Stimulated activated CD8-positive, alpha-beta memory T cell treated with anti-CD3 and anti-CD28 coated beads, Interleukin-2, amount 100 ng/mL, for 48 hours (primary cell): ENCODE measurements at places on chromosomes 5 and 9.
A peak's percentile ranks its signal among the peaks of the same experiment; 100 is the strongest.

DNA sequence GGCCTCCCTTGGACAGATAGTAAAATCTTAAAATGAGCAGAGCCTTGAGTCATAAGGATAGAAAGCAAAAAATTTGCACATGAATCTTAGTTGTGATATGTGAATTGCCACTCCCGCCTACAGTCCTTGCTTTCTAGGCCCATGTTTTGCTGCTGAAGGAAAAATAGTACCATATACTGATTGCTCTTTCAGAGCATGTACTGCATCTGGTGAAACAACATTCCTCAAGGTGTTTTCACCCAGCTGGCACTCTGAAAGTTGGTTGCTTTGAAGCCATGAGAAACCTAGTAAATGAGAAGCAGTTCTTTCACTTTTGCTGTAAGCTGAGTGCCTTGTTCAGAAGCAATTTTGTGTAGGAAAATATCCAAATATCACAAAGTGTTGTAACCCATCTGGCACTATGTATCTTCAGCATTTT, 10.3 kb downstream of the CDC37L1 start:
- DNase-seq = no peak

- DNase-seq = no peak
Observed at GRCh38 chr5:163586531-163586956, 81.1 kb downstream of the MAT2B start.

DNA sequence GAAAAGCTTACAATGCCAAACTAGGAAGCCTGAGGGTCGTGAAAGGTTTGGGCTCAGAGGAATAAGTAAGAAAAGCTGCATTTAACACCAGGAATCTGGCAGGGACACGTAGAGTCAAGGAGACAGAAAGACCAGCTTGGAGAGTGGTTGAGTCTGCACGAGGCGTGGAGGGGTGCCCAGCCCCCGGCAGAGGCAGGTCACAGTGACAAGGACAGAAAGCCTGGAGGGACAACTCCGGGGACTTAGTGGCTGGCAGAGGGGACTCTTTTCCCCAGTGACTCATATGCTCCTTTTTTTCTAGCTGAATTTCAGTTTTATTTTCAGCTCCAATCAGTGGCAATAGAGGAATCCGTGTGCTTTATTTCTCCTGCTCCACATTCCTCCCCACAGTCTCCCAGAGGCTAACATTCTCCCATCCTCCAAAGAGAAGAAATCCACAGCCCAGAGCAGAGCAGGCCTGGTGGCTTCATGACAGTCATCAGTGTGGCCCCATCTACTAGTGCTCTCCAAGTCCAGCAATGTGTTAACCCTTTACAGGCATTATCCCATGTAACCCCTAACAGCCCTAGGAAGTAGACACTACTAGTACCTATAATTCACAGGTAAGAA, 80.7 kb downstream of the KCNIP1 start:
- no peak for DNase-seq

GRCh38 chr5:181200816-181201215, 4.2 kb downstream of the TRIM7 start:
- DNase-seq = no peak

DNA sequence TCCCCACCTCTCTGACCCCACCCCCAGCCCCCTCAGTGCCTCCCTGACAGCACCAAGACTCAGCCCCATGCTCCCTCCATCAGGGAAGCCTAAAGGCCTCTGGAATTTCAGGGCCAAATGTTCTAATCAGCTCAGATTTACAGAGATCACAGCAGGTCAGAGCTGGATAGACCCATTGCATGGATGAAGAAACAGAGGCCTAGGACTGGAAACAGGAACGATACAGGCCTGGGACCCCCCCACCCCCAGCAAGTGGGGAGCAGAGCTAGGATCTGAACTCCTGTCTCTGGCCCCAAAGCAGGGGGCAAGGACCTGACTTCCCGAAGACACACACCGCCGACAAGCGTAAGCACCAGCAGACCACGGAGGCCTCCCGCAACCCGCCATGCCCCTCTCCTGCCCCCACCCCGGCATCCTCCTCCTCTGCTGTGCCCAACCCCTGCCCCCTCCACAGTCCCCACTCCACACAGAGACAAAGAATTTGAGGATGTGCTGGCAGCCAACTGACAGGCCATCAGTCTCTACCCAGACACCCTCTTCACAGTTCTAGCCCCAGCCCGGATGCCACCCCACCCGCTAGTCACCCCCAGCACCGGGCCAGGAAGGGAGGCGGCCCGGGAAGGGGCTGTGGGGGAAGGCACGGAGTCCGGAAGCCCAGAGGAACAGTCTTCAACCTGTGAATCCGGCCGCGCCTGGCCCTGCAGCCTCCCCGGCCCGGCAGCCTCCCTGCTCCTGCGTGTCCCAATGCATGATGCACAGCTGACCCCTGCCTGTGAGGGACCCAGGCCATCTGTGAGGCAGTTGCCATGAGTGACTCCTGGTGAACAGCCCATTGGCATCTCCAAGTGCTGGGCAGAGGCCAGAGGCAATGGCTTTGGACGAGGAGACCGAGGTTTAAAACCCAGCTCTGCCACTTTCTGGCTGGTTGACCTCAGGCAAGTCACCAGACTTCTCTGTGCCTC, 31.3 kb downstream of the NDUFA8 start:
- no peak for DNase-seq

- DNase-seq = no peak
Observed at GRCh38 chr9:89442981-89443814, 54.7 kb downstream of the SEMA4D start.

GRCh38 chr9:109640580-109641371, 139.2 kb upstream of the PALM2AKAP2 start:
- DNase-seq = no peak

GRCh38 chr9:77820293-77820954, 172.3 kb upstream of the GNA14 start:
- no peak for DNase-seq

- no peak for DNase-seq
Observed at GRCh38 chr9:136354592-136355085, 8.9 kb downstream of the DNLZ start.

DNA sequence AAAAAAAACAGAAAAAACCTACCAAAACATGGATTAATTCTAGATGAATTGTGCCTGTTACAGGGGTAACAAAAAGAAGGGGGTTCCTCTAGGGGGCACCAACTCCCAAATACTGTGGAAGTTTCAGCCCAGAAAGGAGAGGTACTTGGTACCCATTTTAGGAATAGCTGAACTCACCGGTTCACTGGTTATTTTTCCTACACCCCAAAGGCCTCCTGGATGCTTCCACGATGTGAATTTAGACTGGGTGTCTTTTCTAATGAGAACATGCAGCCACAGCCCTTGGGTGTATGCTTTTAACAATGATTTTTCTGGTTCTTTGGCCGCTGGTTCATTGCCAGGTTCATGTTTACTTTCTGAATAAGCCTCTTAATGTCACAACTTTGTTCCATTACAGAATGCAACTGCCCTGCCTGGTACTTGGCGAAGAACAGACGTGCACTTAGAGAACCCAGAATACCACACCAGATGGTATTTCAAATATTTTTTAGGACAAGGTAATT, 46.7 kb downstream of the GARNL3 start:
- peak; percentile 7 for DNase-seq

DNA sequence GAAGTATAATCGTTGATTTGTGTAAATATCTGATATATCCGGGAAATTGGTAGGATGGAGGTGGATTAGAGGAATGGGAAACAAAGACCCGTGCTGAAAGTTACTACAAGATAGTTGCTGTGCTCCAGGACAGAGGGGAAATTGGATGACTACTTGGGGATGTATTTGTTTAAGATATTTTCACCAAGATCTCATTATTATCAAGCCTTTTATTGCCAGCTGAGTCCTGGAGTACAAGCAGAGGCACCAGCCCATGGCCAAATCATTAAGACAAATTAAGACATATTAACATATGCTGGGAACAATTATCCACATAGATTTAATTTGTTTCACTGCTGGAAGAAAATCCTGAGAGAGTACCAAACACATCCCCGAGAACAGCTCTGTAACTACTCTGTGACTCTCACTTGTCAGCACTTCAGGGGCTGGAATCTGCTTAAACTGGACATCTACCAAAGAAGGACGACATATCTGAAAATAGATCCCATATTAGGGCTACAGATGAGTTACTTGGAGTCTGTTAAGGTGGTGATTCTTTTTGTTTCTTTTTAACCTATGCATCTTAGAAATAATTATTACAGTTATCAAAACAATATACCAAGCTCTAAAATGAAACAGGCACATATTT, 68.2 kb downstream of the SLC1A1 start:
- DNase-seq = no peak

GRCh38 chr5:169408171-169408570, 107.2 kb upstream of the SLIT3 start:
- DNase-seq = no peak

- no peak for DNase-seq
Observed at GRCh38 chr9:33106372-33106771, 29.9 kb upstream of the SMU1 start.

- DNase-seq = no peak
Observed at GRCh38 chr5:119309326-119309725, 46.5 kb upstream of the TNFAIP8 start.

- DNase-seq = peak; percentile 90
Observed at GRCh38 chr5:100903039-100903887, at the start of gene ST8SIA4. Gene ST8SIA4 (minus strand): TSS chr5:100903282. CDS start chr5:100902955, 327 bp downstream.

- no peak for DNase-seq
Observed at GRCh38 chr5:149294872-149295829, 23.5 kb downstream of the AFAP1L1 start.

DNA sequence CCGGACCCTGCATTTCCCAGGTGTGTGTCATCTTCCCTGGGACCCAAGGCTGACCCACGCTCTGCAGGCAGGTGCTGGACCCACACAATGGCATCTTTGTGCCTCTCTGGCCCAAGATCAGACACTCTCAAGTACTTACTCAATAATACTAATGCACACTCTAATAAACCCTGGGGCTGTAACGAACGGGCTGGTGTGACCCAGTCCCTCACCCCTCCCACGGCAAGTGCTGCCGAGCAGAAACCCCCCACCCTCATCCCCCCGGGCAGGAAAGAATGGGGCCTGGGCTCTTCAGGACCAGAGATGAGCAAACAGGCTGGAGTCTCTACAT, 1.1 kb upstream of the OBP2B start:
- DNase-seq = no peak

GRCh38 chr9:36787709-36788108, 215.0 kb downstream of the MELK start:
- DNase-seq = no peak

- no peak for DNase-seq
Observed at GRCh38 chr9:92947268-92948037, at the start of gene FGD3. Gene FGD3 (plus strand): TSS chr9:92947523. CDS start chr9:92976257, 28,734 bp downstream.

- no peak for DNase-seq
Observed at GRCh38 chr5:80101993-80102392, 66.8 kb downstream of the THBS4 start.

- no peak for DNase-seq
Observed at GRCh38 chr5:55039843-55040242, 15.8 kb downstream of the GZMK start.

- DNase-seq = no peak
Observed at GRCh38 chr5:73637565-73637964, 11.6 kb downstream of the ARHGEF28 start.

- no peak for DNase-seq
Observed at GRCh38 chr9:726005-726404, 115.5 kb upstream of the DMRT1 start.

DNA sequence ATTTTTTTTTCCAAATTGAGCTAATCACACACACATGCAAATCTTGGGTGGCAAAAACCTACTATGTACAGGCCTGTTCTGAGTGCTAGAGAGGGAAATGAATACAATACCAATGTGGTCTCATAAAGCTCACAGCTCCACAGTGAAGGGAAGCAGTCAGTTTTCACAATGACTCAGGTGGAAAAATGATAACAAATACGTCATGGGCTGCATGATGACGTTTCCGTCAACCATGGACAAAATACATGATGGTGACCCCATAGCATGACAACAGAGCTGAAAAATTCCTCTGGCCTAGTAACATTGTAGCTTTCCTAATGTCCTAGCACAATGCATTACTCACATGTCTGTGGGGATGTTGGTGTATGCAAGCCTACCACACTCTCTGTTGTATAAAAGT, 252.5 kb downstream of the TRIM32 start:
- no peak for DNase-seq

DNA sequence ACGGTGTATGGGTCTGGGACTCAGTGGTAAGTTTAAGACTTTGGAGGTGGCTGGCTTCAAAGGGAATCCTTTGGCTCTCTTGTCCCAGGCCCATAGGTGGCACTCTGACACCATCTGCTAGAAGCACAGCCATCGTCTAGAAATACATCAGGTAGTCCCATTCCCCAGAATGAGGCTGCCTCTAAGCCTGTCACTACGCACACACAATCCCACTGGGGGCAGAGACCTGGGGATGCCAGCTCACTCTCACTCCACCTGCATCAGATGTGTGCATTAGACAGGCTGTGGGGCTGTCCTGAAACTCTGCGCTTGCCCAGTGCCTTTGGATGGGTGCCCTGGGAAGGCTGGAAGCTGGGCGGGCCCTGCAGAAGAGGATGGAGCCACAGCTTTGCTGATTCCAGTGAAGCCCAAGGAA, 127.5 kb upstream of the PANK3 start:
- DNase-seq = peak; percentile 19

- no peak for DNase-seq
Observed at GRCh38 chr9:95129476-95130291, 187.8 kb downstream of the FANCC start.

DNA sequence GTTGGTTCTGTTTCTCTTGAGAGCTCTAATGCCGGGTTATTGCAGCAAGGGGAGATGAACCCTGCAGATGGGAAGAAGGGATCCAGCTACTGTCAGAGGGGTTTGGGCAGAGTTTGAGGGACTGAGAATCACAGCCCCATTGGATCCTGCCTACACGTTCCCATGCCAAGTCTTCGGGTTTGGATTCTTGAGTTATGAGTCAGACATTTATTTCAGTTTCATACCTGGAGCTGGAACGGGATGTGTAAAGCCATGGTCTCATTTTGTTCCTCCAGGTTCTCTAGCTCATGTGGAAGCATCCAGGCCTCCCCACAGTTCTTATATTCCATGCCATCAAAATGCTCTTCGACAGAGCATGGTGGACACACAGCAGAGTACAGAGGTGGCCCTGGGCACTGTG, 275.4 kb upstream of the IRX4 start:
- DNase-seq = no peak

DNA sequence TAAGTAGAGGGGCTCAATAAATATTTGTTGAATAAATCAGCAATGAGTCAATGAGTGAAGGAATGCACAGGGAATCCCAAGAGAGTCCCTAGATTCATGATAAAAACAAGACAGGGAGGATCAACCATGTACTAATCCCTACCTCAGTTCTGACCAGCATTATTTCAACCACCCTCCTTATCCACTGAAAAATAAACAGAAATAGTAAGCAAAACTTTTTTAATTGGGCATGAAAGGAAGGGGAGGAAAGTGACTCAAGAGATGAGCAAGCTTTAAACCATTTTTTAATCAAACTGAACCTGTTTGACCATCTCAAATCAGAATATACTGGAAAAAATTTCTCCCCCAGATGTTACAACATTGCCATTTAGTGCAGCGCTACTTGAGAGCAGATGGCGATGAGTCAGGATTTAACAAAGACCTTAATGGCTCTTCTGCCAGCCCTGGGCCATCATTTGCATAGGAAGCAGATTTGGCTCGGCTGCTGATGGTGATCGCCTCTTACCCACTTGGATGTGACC, 194.8 kb upstream of the SLC30A5 start:
- DNase-seq = no peak
